ENCODE measurements at places on chromosomes 6 and 20.

GRCh38 chr20:53579581-53580375 lies 13.9 kb downstream of the ZNF217 start:
- DNase-seq, result no peak

GRCh38 chr6:119481976-119482375 lies 132.4 kb upstream of the MAN1A1 start:
- no peak for DNase-seq

GRCh38 chr6:105726902-105727655 lies 324.2 kb upstream of the PREP start:
- no peak for DNase-seq

- DNase-seq, result no peak
Measured at GRCh38 chr6:158016571-158017383, 35.1 kb downstream of the SYNJ2 start.

- no peak for DNase-seq
Measured at GRCh38 chr20:16662467-16662866, 67.4 kb upstream of the SNRPB2 start.

- DNase-seq, result no peak
Measured at GRCh38 chr6:53059648-53060589, 5.3 kb upstream of the FBXO9 start.

GRCh38 chr20:14997791-14998190 lies 660.4 kb upstream of the FLRT3 start:
- DNase-seq, result no peak

DNA sequence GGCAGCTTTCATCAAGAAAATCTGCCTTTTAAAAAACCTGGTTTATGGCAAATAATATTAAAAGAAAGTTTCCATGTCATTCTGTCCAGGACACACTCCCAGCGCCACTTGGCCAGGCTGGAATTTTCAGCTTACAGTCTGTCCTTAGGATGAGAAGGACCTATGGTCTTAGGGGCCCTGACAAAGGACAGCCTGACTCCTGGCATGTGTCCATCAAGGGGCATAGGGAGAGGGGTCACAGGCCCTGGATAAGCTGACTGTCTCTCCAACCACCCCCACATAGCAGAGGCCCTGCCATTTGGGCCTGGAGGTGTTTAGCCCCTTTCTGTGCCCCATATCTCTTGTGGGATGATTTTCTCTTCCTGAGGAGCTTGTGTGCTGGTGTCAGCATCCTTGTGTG lies 60.6 kb downstream of the ADTRP start:
- DNase-seq, result no peak

- DNase-seq, result no peak
Measured at GRCh38 chr6:16267428-16268263, 29.3 kb downstream of the GMPR start.

- no peak for DNase-seq
Measured at GRCh38 chr20:31675828-31676608, 38.3 kb downstream of the COX4I2 start.

DNA sequence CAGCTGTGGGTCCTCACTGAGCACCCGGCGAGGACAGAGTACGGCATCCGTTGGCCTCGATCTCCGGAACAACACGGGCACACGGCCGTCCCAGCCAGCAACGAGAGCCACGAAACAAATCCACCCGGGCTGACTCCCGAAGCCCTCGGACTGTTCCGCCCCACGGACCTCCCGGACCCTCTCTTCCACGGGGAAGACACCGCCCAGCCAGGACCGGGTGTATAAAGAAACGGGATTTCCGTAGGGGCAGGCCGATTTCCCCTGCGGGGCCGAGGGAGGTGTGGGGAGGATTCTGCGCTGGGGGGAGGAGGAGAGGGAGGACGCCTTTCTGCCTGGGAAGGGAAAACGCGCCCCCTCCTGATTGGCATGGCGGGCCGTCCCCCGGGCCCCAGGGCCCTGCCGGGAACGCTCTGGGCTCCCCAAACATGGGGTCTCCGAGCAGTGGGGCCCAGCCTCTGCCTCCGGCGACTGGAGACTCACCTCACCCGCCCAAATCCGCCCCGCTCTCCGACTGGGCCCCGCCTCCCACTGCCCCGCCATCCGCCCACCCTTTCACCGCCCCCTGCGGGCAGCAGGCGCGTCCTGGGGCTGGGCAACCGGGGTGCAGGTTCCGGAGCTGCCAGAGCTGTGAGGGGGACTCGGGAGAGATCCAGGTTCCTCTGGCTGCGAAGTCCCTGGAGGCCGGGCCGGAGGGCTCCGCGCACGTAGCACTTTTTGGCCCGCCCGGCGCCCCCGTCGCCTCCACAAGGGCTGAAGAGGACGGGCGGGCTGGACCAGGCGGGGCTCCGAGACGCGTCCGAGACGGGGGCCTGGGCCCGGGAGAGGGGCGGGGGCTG lies 679 bp upstream of the PPDPF start:
- no peak for DNase-seq

- DNase-seq, result peak; percentile 20
Measured at GRCh38 chr6:36759148-36759759, 61.6 kb downstream of the RAB44 start.

DNA sequence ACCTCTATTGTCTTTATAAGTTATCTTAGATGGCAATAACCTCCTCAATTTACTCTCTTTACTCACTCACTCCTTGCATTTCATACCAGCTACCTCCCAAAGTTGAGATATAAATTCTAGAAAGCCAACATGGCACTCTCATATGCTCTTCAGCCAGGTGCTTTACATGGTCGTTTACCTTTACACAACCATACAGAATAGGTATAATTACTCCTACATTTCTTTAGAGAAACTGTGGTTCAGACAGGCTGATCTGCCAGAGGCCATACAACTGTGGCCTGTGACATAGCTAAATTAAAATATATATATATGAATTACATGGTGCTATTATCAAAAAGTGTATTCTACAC lies 45.7 kb downstream of the HBS1L start:
- DNase-seq, result no peak

DNA sequence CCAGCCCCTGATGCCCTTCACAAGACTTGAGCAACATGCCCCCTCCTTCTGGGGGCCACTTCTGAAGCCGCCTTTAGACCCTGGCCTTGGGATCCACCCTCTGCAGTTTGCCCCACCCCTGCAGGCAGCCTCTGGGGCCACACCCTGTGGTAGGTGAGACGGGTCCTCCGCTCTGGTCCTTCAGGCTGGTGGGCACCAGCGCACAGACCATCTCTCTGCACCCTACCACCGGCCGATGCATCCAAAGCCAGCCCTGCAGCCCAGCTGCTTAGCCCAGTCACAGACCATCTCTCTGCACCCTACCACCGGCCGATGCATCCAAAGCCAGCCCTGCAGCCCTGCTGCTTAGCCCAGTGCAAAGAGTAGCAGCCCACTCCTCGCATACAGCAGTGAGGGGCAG lies 159.3 kb upstream of the ECI2 start:
- DNase-seq, result no peak

DNA sequence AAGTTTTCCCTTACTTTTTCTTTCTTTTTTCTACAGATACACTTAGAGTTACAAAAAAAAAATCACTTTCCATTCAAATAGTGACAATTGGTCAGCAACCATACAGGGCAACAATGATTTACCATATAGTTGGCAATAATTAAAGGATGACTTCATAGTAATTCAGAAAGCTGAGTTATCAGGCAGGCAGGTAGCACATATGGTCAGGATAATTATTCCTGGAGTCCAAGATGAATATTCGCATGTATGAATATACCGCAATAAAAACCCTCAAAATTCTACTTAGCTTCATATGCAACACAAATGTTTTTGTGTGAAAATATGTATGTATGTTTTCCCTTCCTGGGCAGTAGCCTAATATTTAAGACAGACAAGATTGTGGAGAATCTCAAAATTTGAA lies 34.5 kb downstream of the COL19A1 start:
- no peak for DNase-seq

DNA sequence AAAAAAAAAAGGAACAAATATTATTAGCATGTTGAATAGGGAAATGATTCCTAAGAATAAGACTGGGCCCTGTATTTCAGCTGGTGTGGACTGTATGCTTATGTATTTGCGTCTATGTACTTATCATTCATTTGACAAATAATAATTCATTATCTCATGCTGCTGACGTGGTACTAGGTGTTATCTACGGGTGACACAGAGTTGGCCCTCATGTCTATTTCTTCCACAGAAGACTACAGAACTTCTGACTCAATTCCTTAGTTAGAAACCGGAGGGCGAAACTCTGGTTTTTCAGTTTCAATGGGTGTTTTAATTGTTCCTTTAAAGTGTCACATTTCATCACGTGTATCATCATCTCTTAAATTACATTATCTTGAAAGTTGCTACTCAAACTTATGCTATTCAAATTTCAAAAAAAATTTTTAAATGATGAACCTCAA lies 305.9 kb downstream of the CLIC5 start:
- DNase-seq, result no peak

DNA sequence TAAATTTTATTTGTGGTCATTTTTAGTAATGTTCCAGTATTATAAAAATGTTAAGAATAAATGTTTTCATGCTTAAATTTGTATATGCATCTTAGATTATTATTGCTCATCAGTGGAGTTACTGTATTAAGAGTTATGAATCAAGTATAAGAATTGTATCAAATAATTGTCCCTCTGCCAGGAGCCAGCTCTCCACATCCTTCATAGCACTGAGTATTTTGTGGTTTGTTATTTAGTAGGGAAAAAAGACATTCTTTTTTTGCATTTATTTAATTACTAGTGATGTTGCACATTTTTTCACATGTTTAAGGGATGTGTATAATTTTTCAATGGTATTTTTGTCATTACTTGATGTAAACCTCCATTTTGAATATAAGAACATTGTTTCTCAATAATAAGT lies 102.0 kb downstream of the ADGRB3 start:
- DNase-seq, result no peak

DNA sequence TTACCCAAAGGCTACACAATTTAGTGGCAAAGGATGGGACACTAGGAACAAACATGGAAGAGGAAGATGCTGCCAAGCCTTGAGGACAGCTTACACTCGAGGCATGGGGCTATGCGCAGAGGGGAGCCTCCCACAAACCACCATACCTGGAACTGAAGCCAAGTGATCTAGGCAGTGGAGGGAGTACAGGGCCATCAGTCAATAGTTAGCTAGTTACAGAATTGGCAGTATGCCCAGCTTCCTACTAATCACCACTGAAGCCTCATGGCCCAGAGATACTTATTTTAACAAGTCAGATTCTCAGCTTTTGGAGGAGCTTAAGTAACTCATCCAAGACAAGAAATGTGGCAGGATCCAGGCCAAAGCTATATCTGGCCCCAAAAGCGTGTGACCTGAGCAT lies 226.6 kb upstream of the MOCS1 start:
- no peak for DNase-seq

GRCh38 chr6:168971549-168971948 lies 282.1 kb downstream of the THBS2 start:
- no peak for DNase-seq

GRCh38 chr6:3315841-3316240 lies 57.1 kb downstream of the PSMG4 start:
- DNase-seq, result no peak

DNA sequence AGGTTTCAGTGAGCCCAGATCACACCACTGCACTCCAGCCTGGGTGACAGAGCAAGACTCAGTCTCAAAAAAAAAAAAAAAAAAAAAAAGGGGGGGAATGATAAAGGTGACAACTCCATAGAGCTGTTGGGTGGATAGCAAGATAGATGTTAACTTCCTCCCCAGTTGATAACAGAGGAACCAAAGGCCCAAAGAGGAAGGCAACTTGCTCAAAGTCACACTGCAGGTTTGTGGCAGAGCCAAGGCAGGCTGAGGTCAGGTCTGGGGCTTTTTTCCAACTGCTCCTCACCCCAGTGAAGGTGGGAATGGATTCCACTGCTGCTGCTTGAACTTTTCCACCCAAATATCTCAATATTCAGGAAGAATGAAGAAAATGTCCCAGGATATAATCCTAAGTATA lies 26.7 kb downstream of the HCK start:
- DNase-seq, result no peak

DNA sequence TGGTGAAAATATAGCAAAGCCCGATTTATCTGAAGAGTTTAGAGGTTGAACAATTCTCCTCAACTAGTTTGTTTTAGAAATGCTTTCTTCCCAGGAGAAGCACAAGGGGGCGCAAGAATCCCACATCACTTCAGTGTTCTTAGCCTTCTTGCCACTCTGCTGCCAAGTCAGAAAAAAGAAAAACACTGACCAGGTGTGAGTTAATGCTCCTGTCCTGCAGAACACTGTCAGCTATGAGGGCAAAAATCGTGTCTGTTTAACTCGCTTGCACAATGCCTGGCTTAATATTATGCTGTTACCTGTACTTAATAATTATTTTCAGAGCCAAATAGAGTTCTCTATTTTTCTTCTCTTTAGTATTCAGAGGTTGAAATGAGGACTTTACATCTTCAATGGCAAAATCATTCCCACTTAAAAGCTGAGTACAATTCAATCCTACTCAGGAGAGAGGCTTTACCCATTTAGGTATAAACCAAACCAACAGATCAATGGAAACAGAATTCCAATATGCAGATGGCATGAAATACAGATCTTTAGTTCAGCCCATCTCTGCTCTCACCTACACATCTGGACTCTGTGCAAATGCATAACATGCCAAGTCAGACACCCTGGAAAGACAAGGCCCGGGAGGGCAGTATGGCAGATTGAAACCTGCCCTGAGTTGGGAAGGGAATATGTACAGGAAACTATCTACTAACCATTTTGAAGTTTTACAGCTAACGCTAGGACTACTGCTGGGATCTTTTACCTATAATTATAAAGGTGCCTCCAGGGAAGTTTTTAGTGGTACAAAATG lies 71.4 kb upstream of the TULP1 start:
- peak; percentile 56 for DNase-seq

- no peak for DNase-seq
Measured at GRCh38 chr6:119361209-119361608, 11.6 kb upstream of the MAN1A1 start.

- no peak for DNase-seq
Measured at GRCh38 chr6:37473364-37474095, 26.2 kb downstream of the CCDC167 start.

DNA sequence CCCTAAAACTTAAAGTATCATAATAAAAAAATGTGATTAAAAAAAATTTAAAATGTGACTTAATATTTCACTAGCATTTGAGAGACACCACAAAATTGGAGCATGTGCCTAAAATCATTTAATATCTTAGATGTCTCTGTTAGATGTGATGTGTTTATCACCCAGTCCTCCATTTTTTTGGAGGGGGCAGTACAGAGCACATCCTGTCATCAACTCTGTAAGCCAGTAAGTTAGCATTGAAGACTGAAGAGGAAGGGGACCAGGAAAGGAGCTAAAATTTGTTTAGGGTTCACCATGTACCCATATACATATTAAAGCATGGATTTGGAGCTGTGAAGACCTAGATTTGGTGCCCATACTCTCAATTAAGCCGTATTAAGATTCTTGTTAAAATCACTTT lies 30.7 kb upstream of the ADIG start:
- DNase-seq, result no peak

- DNase-seq, result no peak
Measured at GRCh38 chr20:50582591-50583234, 72.5 kb downstream of the PTPN1 start.

GRCh38 chr20:55266361-55266760 lies 739.0 kb downstream of the CBLN4 start:
- DNase-seq, result no peak

GRCh38 chr6:104956731-104957294 lies at the start of gene LIN28B:
Gene LIN28B, plus strand, starts transcription at chr6:104957107. Its CDS starts 144 bp downstream, at chr6:104957251.
- no peak for DNase-seq

GRCh38 chr6:169074526-169074925 lies 179.1 kb downstream of the THBS2 start:
- DNase-seq, result no peak
